NCI-H1048 (cell line): ENCODE measurements at places on chromosomes 3 and 15.
A peak's percentile ranks its signal among the peaks of the same experiment; 100 is the strongest.

- DNase-seq: no peak
Observed at GRCh38 chr3:111303760-111304159, 232.1 kb downstream of the NECTIN3 start.

DNA sequence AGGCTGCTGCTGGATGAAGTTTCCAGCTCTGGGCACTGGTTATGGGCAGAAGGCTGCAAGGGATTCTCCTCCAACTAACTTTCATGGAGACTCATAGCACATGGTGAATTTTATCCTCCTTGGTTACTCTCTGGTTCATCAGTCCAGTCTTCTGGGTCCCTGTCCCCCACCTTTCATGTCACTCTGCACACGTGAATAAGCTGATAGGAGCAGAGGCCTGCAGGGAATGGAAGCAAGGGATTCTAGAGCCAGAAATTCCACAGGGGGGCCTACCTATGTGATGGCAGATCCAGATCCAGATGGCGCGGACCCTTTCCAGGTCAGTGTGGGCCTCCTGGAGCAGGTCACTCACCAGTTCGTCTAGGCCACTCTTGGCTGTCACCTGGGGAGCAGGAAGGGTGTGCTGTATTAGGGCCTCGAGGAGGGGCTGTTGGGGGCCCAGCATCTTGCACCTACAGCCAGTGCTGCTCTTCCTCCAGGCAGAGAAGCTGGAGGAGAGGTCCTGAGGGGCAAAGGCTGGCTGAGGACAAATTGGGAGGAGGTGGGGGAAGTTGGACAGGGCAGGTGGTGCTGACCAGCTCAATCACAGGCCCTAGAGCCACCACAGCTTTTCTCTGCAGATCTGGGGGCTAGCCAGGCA is 30.2 kb downstream of the KY start:
- DNase-seq: no peak

DNA sequence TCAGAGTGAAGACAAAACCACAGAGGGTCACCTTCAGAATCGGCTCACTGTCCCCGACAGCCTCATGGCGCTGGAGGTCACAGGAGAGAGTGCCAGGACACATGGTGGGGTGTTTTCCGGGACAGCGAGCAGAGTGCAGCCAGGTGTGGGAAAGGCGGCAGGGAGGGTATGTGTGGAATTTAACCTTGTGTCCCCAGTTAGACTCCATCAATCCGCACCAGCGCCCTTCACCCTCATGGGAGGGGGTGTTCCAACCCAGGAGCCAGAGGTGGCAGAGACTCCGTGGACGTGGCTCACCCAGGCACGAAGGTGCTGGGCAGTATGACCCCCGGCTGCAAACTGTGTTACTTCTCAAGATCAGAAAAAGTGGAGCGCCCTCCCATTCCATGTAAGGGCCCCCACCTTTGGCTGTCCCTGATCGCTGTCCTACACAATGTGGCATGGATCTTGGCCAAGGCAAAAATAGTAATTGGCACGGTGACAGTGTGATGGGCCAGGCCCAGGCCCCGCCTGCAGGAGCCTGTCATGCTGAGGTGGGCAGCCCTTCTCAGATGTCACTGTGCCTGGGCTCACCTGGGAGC is 190.3 kb downstream of the XXYLT1 start:
- no peak for DNase-seq

DNA sequence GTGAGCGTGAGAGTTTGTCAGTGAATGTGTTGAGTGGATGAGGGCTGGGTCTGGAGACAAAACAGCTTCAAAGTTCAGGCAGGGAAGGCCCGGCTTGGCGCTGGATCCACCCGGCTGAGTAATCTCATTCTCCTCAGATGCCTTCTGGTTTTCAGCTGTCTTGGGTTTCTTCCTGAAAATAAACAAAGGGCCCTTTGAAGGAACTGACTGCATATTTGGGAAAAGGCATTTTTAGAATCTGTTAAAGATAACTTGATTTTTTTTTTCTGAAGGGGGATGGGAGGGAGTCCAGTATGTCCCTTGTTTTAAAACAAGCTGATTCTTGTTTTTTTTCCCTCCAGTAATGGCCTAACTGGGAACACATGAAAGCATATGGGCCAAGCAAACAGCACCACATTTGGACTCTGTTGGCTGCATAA is 86.4 kb downstream of the TIGIT start:
- no peak for DNase-seq

- DNase-seq: no peak
Observed at GRCh38 chr3:66396161-66396760, 104.6 kb downstream of the LRIG1 start.

GRCh38 chr3:116863822-116864589 is 154.4 kb downstream of the TUSC7 start:
- DNase-seq: peak; percentile 9

GRCh38 chr3:42742688-42743087 is 30.4 kb downstream of the CCDC13 start:
- DNase-seq: no peak

GRCh38 chr3:46881596-46882376 is 4.3 kb downstream of the PTH1R start:
- no peak for DNase-seq

GRCh38 chr3:101512396-101512645 is 691 bp downstream of the SENP7 start:
- no peak for DNase-seq

DNA sequence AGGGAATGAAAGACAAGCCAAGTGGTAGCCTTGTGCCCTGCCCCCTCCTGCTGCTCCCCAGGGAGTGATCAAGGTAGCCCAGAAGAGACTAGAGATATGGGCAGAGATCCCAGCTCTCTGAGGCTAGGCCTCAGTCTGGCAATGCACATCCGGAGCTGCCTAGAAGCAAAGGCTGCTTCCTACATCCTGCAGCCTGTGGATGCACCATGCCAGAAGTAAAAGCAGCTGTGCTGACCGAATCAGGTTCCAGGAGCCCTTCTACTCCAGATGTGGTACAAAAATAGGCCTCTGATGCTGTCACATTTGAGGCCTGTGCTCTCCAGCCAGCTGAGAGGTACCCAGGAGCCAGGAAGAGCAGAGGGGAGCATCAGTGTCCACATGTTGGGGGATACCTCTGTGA is 16.0 kb downstream of the TRAIP start:
- no peak for DNase-seq

DNA sequence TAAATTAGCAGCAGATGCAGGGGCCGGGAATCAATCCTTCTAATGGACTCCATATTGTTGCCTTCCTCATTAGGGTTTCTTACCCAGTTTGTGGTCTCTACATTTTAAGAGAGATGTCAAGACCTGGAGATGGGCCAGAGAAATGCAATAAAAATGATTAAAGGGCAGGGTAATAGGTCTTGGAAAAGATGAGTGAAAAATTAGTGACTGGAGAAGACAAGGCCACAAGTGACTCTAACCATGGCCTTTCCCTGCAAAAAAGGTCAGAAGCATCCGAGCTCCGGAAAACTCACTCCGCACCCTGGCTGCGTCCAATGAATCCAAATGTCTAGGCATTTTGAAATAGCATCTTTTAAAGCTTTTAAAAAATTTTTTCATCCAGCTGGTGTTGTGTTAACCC is 152.8 kb downstream of the ARRDC4 start:
- no peak for DNase-seq

DNA sequence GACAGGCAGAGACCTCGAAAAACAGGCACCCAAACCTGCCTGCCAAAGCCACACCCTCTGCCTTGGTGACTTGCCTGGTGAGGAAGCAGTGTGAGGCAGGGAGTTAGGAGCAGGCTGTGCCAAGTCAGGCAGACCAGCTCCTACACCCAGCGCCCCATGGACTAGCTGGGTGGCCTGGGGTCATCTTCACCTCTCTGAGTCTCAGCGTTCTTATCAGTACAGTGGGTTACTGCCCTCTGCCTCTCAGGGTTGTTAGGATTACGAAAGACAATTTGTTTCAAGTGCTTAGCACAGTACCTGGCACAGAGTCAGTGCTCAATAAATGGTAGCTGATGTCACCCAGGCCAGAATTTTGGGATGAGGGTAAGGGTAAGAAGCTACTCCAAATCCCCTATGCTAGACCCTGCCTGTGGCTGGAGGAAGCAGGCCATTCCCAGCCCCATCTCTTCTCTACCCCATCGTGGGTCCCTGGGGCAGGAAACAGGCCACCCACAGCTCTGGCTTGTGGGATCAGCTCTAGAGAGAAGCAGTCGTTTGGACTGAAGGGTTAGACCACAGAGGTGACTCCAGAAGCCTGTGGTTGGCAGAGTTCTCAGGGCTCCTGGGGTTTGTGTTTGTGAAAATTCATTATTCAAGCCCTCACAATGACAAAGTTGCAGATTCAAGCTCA is 10.1 kb downstream of the SLC51B start:
- no peak for DNase-seq

- no peak for DNase-seq
Observed at GRCh38 chr15:63296195-63296594, 18.8 kb downstream of the APH1B start.

DNA sequence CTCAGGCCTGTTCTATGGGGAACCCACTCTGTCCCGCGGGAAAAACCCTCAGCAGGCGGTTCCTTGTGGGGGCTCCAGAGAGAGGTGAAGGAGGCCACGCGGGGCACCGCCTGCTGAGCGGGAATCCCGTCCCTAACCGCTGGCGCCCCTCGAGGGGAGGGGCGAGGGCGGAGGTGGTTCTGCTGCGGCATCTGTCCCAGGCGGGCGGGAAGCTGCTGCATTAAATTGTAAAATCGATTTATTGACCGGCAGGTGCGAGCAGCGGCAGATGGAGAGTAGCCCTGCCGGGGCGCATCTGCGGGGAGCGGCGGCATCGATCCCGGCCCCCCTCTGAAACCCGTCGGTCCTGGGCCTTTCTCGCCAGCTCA is 3.7 kb upstream of the DLL4 start:
- no peak for DNase-seq

GRCh38 chr3:121885386-121885785 is 8.8 kb upstream of the SLC15A2 start:
- DNase-seq: no peak

DNA sequence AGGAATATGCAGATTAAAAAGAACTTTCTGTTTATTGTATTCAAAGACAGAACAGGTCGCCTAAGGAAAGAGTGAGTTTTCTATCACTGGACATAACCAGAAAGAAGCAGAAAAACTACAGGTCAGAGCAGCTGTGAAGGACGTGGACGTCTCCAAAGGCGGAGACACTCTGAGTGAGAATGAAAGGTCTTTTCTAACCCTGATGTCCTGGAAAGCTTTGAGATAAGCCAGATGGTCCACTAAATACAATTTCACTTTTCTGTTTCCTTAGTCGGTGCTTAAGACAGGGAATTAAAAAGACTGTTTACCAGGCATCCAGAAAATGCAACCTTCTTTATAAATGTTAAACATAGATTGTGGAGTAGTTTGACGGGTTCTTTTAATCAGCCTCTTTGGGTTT is 360.4 kb downstream of the FGF12 start:
- DNase-seq: no peak

DNA sequence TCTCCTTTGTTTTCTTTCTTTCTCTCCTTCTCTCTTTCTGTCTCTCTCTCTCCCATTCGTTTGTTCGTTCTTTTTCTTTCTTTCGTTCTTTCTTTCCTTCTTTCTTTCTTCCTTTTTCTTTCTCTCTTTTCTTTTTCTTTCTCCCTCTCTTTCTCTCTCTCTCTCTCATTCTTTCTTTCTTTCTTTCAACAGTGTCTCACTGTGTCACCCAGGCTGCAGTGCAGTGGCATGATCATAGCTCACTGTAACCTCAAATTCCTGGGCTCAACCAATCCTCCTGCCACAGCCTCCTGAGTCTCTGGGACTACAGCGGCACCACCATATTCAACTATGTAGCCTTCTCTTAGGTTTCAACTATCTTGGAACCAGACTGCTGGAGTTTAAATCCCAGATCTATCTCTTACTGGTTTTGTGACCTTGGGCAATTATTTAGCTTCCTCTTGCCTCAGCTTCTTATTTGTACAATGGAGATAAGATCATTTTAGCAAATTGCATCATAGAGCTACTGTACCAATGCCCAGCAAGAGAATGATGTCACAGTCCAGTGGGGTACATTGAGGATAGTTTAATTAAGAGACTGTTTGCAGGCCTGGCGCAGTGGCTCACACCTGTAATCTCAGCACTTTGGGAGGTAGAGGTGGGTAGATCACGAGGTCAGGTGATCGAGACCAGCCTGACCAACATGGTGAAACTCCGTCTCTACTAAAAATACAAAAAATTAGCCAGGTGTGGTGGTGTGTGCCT is 27.3 kb upstream of the PARL start:
- DNase-seq: no peak

DNA sequence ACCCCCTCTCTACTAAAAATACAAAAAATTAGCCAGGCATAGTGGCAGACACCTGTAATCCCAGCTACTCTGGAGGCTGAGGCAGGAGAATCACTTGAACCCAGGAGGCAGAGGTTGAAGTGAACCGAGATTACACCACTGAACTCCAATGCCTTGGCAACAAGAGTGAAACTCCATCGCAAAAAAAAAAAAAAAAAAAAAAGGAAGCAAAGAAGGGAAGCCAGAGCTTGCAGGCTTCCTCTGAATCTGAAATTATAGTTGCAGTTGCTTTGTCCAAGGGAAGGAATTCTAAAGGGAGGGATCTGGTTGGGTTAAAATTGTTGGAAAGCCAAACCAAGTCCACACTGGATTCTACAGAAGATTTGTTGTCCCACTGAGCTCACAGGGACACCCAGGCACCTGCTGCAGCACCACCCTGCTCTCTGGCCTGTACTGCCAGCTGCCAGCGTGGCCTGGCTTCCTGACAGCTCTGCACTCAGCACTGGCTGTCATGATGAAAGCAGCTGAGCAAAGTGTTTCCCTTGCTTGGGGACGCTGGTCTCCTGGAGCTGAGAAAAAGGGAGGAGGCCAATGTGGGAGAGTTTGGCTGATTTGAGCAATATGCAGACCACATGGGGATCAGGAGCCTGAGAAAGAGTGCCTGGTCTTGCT is 88.8 kb upstream of the HES1 start:
- DNase-seq: no peak

DNA sequence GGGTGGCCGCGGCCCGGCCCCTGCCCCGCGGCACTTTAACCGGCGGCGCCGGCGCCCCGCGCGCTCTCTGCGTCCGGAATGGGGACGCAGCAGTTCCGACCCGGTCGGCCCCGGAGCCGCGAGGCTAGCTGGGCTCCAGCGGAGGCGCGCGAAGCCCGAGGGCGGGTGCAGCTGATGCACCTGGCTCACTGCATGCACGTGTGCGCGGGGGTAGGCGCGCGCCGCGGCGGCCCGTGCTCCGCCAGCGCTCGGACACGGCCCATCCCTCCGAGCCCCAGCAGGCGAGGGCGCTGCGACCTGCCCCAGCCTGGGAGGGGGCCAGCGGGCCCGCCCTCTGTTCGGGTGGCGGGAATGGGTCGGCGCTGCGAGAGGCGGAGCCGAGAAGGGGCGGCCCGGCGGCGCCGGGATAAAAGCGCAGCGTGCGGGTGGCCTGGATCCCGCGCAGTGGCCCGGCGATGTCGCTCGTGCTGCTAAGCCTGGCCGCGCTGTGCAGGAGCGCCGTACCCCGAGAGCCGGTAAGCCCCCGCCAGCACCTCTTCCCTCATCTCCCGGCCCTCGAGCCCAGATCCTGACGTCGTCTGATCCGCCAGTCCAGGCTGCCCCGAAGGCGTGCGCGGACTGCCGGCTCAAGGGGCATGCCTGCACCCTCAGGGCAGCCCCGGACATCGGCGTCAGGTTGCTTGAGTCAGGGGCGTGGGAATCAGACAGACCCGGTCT is at the start of the genes CHDH and IL17RB:
TSS of gene CHDH (minus strand) at position 286 of the 717 bp plus-strand sequence. CDS start 22,411 bp downstream, outside the sequence.
TSS of gene IL17RB (plus strand) at position 435 of the 717 bp plus-strand sequence. CDS start at position 456, 21 bp downstream.
- DNase-seq: peak; percentile 76

DNA sequence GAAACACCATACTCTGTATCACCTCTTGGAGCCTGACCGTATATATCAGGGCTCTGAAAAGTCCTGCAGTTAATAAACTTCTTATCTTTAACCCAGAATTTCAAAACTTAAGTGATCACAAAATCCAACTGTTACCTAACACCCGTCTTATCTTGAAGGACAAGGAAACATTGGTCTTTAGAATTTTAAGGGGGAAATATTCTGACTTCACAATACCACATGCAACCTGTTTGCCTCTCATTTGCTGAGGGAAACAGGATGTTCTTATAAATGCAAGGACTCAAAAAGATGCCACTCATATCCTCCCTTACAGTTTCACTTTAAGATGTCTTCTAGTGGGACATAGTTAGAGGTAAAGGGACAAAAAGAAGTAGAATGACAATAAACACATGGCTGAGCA is 67.9 kb downstream of the CRTC3 start:
- no peak for DNase-seq
